Spinal cord (tissue), 10 donors: ENCODE measurements at places on chromosomes 12 and 14. TPM values are rescaled to one million over a fixed set of nuclear protein-coding genes. Genes with fewer than 3 reads are reported as not detected.

DNA sequence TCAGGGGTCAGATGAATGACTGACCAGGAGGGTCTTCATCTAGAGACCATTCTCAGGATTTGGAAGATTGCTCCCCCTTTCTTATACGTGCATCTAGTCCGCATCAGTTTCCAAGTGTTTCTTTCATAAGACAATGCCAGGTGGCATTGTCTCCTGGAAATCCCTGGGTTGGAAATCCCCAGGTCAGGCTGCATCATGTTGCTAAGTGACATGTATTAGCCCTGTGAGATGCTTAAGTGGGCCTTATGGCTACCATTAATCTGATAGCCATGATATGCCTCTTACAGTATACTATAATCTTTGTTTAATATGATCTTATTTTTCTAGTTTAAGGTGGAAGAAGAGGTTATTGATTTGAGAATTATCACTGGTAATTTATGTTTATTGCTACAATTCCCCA is 92.8 kb downstream of the DIO3 start:
- DNase-seq: no peak

GRCh38 chr14:76868454-76869170 is 42.4 kb downstream of the LRRC74A start:
- no peak for DNase-seq

DNA sequence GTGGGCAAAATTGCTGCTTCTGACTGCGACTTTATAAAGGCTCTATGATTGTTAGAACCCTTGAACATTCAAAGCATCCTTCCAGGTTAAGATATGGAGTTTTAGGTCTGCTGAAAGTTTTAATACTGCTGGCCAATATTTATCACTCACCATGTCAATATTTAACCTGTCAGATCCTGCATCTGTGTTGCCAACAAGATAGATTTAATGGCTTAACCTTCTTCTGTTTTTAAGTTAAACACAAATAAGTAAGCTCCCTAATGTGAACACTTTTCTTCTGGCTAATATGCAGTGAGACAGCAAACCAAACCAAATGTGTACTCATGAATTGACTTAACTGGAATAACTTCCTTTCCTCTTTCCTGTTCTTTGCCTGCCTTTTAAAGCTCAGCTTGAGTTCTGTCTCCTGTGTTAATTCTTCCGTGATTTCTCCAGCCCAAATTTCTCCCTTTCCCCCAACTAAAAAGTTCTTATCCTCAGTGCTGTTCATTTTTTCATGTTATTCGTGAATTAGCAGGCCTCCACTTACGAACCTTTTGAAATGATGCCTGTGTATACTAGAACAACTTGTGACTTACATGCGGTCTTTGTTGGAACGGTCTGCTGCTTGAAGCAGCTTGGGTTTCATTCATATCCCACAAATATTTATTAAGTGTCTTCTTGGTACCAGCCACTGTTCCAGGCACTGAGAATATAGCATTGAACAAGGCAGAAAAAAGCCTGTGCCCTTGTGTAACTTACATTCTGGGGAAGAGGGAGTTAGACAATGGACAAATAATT is 9.1 kb downstream of the FBXW8 start:
- no peak for DNase-seq

DNA sequence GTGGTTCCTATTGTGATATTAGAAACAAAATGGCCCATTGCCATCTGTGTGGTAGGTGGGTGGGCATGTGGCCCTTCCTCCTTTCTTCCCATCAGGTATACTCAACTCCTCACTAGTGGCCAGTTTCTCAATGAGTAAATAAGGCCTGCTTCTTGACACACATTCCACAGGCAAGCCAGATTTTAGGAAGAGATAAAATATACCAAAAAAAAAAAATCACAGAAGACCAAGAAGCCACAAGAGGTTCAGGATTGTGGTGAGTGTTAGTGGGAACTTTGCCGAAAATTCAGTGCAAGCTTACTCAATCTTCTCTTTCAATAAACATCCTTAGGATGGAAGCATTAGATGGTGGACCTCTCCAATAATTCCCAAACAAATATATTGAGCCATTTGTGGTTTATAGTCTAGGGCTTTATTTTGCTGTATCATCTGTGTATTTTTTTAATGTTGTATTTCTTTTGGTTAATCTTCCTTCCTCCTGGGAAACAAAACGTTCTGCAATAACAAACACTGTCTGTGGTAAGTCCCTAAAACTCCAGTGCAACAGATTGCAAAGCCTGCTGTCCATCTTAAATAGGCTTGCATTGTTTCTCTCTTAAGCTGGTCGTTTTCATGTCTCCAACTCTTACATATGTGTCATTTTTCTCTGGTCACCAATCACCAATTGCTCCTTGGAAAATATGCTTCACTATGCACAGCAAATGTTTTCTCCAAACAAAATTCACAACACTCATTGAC is 289.9 kb upstream of the KITLG start:
- peak; percentile 42 for DNase-seq

DNA sequence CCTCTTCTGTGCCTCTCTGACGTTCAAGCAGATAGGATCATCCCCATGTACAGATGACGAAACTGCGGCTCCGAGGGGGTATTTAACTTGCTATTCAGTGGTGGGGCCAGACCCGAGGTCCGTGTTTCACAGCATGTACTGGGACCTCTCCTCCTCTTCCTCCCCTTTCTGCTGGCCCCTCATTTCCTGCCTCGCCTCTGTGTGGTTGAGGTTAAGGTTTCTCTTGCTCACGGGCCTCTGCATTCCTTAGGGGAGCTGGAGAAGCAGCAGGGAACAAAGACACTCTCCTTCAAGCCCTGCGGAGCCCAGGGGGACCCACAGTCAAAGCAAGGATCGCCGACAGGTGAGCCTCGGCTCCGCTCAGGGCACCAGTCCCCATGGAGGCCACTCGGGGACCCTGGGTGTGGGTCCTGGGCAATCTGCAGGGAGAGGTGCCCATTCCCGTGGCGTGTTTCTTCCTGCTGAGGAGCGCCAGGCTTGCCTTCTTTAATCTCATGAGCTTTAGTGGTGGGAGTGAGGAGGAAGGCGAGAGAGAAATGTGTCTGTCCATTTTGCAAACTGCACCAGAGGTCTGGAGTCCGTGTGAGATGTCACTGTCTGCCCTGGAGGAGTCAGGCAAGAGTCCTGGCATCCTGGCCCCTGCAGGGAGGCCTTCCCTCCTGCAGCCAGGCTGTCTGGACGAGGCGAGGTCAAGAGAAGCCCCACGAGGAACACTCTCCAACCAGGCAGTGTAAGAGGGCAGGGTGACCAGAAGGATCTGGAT is 45.0 kb downstream of the SLC6A12 start:
- DNase-seq: no peak

Gene PLEKHD1
- 0.66 TPM for total RNA-seq

DNA sequence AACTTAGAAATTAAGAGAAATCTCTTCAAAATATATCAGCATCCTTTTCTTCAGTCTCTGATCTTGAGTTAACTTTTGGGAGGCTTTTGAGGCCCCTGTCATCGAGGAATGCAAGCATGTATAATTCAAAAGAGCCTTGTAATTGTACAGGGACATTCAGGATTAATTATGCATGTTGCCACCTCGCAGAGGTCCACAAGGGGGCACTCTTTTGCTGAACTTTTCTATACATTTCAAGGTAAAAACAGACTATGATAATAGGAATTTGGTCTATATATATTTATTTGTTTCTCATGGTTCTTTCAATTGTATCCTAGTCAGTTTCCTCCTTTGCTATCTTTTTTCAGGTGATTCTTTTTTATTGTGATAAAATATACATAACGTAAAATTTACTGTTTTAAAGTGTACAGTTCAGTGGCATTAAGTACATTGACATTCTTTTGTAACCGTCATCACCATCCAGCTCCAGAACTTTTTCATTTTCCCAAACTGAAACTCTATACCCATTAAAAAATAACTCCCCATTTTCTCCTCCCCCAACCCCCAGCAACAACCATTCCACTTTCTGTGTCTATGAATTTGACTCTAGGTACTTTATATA is 47.0 kb upstream of the SLC2A13 start:
- DNase-seq: no peak

Gene ITGB7
- 0.61 TPM for total RNA-seq

- no peak for DNase-seq
These were observed 28.8 kb upstream of the IGF1 start for GRCh38 chr12:102509123-102509626.

DNA sequence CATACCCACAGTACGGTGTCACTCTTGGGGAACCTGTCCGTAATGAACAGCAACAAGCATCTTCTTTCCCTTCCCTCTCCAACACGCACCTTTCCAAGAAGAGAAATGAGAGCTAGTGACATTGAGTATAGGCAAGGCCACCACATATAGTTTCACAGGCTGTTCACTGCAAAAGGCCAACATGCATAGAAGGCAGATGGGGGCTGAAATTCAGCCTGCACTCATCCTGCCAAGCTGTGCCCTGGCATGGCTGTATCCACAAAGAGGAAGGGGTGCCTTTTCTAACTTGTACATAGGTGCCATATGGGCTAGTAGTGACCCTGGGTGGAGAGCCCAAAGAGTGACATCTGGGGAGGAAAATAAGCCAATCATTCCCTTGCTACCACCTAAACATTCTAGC is 169.6 kb downstream of the ZFP36L1 start:
- no peak for DNase-seq

DNA sequence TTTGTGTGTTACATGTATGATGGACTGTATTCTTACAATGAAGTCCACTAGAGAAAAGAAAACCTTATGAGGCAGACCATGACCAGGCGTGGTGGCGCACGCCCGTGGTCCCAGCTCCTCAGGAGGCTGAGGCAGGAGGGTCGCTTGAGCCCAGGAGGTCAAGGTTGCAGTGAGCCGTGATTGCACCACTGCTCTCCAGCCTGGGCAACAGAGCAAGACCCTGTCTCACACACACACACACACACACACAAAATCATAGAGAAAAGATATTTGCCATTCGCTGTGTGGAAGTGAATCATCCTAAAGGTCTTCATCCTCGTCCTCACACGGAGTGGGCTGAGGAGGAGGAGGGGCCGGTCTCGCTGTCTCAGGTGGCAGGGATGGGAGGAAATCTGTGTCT is 32.3 kb downstream of the LRCOL1 start:
- DNase-seq: no peak

Gene DDIT3
- total RNA-seq: 19.9 TPM

- DNase-seq: no peak
These were observed 83.0 kb upstream of the METAP2 start for GRCh38 chr12:95390932-95391331.

DNA sequence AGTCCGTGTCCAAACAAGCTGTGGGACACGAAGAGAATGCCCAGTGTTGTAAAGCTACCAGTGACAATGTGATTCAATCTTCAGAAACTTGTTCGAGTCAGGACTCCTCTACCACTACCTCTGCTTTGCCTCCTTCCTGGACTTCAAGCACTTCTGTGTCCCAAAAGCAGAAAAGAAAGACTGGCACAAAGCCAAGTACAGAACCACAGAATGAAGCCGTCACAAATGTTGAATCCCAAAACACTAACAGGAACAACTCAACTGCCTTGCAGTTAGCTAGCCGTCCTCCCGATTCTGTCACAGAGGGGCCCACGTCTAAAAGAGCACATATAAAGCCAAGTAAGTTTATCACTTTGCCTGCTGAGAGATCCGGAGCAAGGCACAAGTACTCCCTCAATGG is 284.9 kb downstream of the LRFN5 start:
- DNase-seq: no peak

Gene NYNRIN
- total RNA-seq: 37.4 TPM

Gene NRL
- total RNA-seq: 2.4 TPM

Gene BDKRB2
- 3.4 TPM for total RNA-seq

Gene SPTB
- 19.0 TPM for total RNA-seq

DNA sequence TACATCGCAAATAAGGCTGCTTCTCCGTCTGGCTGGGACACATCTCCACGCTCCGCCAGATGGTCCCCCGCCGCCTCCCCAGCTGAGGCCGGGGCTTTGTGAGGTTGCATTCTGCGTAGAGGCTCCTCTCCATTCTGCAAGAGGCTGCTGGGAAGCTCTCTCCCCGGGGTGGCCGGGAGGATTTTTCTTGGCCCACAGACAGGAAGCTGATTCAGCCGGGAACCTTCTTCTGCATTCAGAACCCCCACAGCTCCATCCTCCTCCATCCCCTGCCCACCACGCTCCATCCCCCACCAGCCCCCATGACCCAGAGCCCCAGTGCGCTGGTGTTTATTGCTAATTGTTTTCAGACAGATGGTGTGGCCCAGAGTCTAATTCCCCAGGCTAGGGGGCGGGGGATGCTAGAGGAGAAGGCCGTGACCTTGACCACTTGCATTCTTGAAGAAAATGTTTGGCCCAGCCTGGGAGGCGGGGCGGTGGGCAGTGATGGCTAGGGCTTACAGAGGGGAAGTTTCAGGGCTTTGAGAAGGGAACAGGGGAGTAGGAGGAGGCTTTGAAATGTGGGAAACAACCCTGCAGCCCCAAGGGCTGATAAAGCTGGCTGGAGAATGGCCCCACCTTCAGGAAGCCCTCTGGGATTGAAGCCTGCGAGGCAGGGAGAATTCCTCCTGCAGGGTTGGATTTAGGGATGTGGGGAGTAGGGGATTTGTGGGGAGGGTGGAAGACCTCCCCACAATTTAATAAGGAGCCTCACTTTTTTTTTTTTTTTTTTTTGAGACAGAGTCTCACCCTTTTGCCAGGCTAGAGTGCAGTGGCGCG is 88.5 kb upstream of the NCOR2 start:
- no peak for DNase-seq

DNA sequence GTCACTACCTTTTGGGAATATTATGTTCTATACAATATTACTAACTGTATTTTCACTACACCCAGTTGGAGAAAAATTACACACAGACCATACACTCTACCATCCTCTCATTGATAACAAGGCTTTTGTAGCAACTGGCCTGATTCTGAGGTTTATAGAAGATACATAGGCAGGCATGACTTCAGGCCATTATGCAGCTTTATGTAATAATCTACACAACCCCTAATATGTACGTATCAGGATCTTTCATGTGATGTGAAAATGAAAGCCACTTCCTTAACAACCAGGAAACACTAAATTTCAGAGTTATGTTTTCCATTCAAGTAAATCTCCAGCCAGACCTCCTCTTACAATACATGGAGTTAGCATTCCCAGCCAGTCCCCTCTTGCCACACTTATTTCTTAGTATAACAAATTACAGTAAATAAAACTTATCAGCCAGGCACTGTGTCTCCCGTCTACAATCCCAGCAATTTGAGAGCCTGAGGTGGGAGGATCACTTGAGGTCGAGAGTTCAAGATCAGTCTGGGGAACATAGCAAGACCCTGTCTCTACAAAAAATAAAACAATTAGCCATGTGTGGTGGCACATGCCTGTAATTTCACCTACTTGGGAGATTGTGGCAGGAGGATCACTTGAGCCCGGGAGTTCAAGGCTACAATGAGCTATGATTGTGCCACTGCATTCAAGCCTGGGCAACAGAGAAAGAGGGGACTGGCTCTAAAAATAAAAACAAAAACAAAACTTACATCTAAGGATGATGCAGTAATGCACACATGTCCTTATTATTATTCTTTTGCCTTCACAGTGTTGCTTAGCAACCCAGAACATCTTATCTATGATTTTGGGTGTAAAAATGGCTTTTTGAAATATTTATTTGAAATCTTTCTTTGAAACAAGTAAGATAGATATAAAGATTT is 10.4 kb upstream of the OSBPL8 start:
- DNase-seq: no peak

Gene NFATC4
- total RNA-seq: 10.8 TPM

Gene ARHGEF40
- 71.0 TPM for total RNA-seq

GRCh38 chr12:52417740-52418139 is 11.6 kb upstream of the KRT82 start:
- DNase-seq: no peak
